Brain microvascular endothelial cell (primary cell): ENCODE measurements at places on chromosomes 6 and 20.

GRCh38 chr20:38222923-38223742, 37.4 kb downstream of the KIAA1755 start:
- no peak for DNase-seq

GRCh38 chr6:52675372-52675771, 4.5 kb downstream of the TMEM14A start:
- no peak for DNase-seq

DNA sequence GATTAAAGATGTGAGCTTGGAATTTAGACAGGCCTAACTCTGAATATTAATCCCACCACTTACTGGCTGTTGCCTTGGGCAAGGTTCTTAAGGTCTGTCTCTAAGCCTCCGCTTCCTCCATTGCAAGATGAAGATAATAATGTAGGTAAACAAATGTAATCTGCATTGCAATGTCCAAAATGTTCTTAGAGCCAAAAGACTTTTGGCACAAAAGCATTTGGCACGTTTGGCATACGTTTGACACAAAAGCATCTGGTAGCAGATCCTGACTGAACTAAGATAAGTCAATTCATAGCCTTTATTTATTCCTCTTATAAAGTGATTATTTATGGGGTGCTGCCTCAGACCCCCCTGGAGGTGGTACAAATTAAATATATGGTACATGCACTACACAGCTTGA, 229.9 kb upstream of the STXBP5 start:
- no peak for DNase-seq

GRCh38 chr6:93373445-93373844, 45.9 kb downstream of the EPHA7 start:
- no peak for DNase-seq

DNA sequence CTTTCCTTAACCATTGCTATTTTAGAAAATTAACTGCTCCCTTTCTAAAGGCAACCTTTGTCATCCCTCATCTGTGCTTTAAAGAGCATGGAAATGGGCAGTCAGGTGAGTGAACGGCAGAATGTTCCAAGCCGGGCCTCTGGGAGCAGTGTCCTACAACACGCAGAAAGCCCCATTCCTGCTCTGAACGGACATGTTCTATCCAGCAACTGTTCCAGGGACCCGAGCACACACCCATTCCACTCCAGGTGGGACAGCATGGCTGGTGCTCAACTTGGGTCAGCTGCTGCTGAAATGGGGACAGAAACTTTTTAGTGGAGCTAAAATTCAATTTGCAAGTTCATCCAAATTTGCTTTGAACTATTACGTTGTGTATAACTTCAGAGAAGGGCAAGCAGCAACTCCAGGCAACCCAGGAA, 26.7 kb downstream of the DIDO1 start:
- no peak for DNase-seq
